ENCODE measurements at places on chromosomes 5 and 9.

GRCh38 chr9:97615439-97616072, 17.6 kb downstream of the TSTD2 start:
- DNase-seq, result no peak

DNA sequence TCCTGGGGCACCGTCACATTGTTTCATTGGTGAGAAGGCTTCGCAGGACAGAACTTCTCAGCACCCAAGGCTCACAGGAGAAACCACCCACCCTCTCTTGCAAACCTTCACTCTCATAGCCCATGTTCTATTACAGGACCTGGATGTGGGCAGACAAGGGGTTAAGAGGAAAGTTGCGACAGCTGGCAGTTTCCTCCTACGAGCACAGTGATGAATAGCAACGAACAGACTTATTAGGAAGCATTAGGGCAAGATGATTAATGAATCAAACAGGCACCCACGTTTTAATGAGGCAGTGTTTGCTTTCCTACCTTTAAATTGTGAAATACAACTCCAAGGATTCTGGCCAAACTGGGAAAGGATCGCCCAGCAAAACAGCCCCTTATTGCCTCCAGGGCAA, 339.3 kb downstream of the DRD1 start:
- no peak for DNase-seq

- no peak for DNase-seq
Measured at GRCh38 chr9:109974918-109975276, 194.9 kb downstream of the PALM2AKAP2 start.

GRCh38 chr9:35559792-35560530, 45.1 kb upstream of the TESK1 start:
- no peak for DNase-seq

- no peak for DNase-seq
Measured at GRCh38 chr5:148725675-148726074, 71.3 kb upstream of the HTR4 start.

DNA sequence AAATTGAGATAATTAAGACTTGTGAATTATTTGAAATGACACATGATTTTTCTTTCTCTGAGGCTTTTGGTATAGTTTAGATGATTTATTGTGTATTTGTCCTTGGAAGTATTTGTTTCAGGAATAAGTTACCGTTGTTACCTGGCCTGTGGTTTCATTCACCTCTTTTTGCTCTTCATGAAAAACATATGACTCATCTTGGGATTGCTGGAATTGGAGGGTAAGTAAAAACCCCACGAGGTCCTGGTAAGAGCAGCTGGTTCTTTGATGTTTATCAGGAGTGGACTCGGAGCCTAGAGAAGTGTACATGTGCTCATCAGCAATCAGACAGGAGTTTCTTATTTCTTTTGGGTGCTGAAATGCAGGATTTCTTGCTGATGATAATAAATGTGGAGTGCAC, 275.3 kb downstream of the PSAT1 start:
- no peak for DNase-seq

- DNase-seq, result no peak
Measured at GRCh38 chr9:26559506-26559905, 333.1 kb downstream of the CAAP1 start.

- DNase-seq, result no peak
Measured at GRCh38 chr5:161263191-161263590, 283.3 kb downstream of the GABRB2 start.

- no peak for DNase-seq
Measured at GRCh38 chr5:41433552-41434181, 76.7 kb downstream of the PLCXD3 start.

DNA sequence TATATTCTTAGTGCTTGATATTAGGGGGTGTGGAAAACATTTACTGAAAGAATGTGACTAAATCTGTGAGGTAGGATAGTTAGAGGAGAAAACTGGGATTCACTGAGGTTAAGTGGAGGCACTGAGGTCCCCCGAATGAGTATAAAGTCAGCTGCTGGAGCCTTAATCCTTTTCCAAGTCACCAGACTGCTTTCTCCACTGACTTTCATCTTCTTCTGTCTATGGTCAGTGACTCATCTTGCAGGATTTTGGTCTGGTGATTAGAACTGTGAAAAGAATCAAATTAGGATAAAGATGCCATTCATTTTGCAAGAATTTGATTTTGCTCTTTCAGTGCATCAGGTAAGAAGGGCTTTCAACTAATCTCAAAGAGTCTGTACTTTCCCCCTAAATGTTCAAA, 89.3 kb upstream of the ALDH1A1 start:
- no peak for DNase-seq

- DNase-seq, result no peak
Measured at GRCh38 chr9:126802318-126803059, 2.4 kb upstream of the ZBTB43 start.

DNA sequence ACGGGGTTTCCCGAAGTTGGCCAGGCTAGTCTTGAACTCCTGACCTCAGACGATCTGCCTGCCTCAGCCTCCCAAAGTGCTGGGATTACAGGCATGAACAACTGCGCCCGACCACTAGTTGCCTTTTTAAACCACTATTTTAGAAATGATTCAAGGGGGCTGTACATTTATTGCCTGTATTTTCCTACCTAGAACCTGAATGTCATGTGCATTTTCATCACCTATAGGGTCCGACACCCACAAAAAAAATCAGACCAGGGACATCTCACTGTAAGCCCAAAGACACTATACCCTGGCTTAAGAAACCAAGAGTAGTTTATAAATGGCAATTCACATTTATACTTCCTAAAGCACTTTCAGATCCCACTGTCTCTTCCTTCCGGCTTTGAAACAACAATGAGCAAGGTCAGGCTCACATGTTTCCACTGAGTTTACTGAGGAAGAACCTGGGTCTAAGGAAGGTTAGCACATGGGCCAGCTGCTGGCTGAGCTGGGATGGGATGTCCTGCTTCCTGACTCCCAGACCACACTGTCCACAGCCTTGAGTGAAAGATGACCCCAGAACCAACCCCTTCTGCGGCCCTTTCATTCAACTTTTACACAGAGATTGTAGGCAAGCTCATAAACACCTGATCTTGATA, 87.3 kb downstream of the SERINC5 start:
- DNase-seq, result no peak

- DNase-seq, result no peak
Measured at GRCh38 chr5:163951069-163951468, 445.6 kb downstream of the MAT2B start.

- no peak for DNase-seq
Measured at GRCh38 chr5:73654171-73654811, 28.3 kb downstream of the ARHGEF28 start.

- no peak for DNase-seq
Measured at GRCh38 chr5:10678244-10678643, 82.8 kb downstream of the DAP start.

DNA sequence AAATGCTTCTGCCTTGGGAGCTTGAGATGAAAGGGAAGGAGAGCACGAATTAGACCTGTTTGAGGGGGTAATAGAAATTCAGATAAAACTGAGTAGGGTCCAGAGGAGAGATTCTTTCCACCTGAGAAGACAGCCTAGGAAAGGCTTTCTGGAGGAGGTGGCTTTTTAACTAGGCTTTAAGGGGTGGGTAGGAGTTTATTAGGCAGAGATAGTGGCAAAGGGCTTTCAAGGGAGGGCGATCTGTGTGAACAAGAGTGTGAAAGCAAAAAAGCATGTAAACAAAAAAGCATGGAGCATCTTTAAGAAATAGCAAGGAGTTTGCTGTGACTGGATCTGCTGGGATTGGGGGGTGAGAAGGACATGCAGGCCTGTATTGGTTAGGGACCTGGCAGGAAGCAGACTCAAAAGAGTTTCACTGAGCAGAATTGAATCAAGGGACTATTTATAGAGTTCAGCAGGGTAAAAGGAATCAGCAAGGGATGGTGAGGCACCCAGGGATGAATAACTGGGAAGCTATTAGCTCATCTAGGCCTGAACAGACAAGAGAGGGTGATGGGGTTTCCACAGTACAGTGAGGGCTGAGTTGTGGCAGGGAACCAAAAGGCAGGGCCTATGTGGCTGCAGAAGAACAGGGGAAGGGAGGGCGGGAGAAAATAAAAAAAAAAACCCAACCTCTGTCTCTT, 18.8 kb downstream of the SLC1A1 start:
- no peak for DNase-seq

GRCh38 chr5:14721990-14722656, 57.6 kb downstream of the OTULIN start:
- DNase-seq, result no peak

DNA sequence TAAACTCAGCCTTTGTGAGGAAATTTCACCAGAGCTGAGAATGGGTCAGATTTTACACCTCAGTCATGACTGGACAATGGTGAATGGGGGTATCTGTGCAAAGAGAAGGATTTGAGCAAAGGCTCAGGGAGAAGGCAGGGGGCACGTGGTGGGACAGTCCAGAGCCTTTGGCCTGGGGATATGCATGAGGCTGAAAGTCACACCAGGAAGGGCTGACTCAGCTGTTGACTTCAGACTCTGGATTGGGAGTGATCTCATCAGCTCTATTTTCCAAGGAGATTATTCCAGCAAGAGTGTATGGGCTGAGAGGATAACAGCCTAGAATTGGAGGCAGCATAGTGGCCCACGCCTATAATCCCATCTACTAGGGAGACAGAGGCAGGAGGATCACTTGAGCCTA, 53.6 kb downstream of the SAXO1 start:
- DNase-seq, result no peak

DNA sequence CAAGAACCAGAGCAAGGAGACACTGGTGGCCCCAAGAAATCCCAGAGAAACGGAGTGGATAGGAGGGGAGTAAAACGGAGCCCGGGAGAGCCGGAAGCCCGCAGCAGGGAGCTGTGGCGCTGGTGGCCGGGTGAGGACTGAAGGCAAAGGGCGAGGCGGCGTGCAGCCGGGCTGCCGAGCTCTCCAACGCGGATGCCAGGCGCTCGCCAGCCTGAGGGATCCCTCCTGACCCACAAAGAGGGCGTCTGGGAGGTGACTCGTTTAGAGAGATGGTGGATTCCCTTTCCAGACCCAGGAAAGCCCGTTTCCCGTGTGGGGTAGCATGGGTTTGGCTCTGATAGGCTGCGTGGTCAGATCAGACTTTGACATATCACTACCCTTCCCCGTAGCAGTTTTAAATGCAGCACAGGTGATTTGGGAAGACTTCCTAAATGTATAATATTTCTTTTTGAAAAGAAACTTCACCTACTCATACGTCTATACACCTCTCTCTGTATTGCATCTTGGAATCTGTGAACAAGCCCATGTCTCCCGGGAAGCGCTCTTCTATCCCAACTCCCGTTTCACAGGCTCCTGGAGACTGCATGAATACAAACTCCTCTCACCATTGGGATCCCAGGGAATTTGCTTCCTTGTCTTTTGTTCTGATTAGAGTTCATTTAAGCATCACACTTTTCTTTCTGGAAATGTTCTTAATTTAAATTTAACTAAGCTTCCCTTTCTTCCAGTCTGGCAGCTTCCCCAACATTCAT, 158.1 kb downstream of the C9orf152 start:
- DNase-seq, result no peak

DNA sequence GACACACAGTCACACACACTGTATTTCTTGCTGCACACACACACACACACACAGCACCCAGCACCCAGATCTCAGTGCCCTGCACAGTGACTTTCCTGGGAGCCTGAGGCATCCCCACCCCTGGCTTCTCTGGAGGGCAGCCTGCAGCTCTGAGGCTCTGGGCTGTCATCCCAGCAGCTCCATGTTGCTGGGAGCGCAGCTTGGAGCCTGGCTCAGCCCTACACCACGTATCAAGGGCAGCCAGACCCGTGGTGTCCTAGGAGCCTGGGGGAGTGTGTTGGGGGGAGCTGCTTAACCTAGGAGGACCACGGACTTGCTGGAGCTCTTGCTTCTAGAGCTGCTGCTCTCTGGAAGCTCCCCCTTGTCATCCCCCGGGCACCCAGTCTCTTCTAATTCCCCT, 5.2 kb downstream of the IER5L start:
- DNase-seq, result no peak

DNA sequence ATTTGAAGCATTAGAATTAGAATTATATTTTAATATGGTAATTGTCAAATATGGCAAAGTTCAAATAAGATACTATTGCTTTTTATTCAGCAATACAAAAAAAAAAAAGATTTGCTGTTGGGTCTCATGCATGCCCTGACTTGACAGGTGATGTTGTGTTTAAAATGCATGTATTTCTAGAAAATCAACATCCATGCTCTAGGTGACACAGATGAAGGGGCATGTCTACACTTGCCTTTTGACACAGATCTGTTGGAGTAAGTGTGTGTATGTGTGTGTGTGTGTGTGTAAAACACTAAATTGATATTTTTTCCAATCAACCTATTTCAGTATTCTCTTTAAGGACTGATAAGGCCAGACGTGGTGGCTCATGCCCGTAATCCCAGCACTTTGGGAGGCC, 38.1 kb upstream of the SMARCA2 start:
- DNase-seq, result no peak

- DNase-seq, result no peak
Measured at GRCh38 chr9:123589361-123590239, 233.6 kb downstream of the CRB2 start.

DNA sequence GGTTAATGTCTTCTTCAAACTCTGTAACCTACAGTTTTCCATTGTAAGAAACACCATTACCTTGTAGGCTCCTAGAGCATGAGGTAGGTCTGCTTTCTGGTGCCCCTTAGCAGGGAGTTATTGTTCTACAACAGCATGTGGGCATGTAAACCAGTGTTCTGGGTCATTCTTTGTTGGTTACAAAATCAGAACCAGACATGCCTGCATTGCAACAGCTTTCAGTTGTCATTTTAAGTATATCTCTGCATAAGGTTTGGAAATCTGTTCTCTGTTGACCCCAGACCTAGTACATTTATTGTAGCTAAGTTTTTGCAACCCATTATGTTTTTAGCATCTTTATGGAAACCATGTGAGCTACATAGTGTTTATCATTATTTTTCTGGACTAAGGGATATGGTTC, 10.9 kb downstream of the RGMB start:
- DNase-seq, result no peak

DNA sequence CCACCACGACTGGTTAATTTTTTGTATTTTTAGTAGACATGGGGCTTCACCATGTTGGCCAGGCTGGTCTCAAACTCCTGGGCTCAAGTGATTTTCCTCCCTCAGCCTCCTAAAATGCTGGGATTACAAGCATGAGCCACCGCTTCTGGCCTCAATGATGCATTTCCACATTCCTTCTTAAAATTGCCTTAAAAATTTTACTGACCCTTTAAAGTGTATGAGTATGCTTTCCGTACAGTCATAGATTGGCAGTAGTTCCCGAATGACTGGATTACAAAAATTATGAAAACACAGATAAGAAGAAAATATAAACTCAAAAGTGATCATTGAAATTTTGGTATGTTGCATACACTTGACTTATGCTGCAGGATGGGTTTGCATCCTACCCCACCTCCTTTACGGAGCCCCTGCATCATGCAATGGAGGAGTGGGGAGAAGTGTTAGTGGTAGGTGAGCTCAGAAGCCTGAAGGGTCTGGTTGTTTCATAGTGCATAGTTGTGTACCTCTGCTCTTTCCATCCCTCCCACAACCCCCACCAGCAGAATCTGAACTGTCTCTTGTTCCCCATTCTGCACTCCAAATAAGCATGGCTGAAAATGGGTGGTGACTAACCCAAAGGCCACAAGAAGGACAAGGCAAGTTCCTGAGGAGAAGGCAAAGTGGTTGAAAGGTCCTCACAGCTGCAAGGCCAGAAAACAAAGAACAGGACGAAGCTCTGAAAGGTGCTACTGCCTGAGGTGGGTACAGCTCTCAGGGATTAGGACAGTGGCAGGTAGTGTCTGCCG, 26.8 kb downstream of the ANKRD55 start:
- DNase-seq, result no peak
